Nucleus accumbens (tissue), 56 donors: ENCODE measurements at places on chromosomes 5 and 9.

- DNase-seq = no peak
Observed at GRCh38 chr5:168368854-168369253, 77.4 kb downstream of the WWC1 start.

- DNase-seq = no peak
Observed at GRCh38 chr9:9913276-9913832, 699.4 kb downstream of the PTPRD start.

DNA sequence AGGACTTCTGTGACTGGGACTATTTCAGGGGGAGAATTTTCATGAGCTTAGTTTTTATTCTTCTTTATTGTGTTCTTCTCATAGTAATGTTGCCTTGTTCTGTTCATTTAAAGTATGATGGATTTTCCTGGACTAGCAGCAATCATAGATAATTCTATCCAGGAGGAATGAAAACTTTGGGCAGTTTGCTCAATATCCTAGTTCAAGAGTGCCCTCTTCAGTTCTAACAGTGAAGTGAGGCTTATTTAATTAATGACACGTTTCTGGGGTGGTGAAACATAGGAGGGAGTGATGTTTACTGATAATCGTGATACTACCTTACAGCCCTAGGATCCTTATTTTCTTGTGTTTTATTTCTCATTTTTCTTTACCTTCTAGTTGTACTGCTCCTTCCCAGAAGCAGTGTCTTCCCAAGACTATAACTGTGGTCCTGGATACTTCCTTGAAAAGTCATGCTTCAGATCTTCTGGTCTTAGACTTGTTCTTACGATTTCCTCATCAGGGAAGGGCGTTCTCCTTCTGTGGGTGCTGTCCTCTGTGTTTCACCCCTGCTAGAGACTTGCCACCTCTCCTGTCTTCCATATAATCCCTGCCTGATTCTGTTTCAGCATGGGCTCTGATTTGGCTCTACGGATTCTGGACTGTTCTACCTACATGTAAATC lies 57.4 kb downstream of the CFAP95 start:
- no peak for DNase-seq

- DNase-seq = no peak
Observed at GRCh38 chr5:127872494-127872893, 169.3 kb downstream of the CCDC192 start.

- no peak for DNase-seq
Observed at GRCh38 chr9:90180381-90180780, 462.2 kb downstream of the DIRAS2 start.

- DNase-seq = no peak
Observed at GRCh38 chr9:72326641-72327040, 38.4 kb downstream of the ZFAND5 start.

DNA sequence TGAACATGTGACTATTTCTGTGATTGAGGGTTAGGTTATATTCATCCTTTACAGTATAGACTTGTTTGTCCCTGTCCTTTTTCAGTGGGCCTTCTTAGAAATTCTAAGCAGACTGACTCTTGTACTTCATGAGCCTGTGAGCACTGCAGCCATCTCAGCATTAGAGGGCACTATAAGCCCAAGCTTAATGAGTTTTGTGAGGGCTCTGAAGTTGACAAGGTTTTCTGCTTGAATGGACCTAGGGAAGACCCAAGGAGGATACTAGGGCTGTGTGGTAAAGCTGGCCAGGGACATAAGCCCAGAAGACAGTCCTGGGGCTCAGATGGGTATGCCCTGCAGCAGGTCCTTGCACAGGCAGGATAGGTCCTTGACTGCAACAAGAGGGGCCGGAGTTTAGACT lies 126.5 kb downstream of the MRPS30 start:
- DNase-seq = no peak

DNA sequence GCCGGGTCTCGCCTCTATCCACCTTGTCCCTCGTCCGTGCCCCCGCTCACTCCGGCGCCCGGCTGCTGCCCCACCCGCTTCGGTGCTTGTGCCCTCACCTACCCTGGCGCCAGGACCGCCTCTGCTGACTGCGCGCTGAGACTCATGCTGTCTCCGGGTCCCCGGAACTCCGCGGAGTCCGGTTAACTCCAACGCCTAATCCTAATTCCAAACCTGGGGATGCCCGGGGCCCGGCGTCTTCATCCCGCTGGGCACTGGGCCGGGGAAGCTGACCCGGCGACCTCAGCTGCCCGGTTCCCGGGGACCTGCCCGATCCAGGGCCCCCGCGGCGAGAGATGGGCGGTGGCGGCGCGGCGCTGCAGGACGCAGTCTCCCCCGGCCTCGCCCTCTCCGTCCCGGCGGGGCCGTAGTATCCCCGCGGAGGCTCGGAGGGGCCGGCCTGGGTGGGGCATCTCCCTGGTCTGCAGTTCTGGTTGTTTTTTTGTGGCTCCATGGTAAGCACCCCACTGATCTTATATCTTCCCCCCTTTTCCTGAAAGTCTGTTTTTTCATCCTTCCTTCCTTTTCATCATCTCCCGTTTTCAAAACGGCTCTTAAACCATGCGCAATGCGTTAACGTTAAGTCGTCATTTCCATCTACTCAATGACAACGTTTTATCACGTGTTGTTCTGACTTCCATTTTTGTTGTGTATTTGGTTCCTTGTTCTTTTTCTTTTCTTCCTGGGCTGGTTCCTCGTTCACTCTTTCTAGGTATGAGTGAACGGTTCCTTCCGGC lies 41.1 kb upstream of the PLEKHG4B start:
- no peak for DNase-seq

DNA sequence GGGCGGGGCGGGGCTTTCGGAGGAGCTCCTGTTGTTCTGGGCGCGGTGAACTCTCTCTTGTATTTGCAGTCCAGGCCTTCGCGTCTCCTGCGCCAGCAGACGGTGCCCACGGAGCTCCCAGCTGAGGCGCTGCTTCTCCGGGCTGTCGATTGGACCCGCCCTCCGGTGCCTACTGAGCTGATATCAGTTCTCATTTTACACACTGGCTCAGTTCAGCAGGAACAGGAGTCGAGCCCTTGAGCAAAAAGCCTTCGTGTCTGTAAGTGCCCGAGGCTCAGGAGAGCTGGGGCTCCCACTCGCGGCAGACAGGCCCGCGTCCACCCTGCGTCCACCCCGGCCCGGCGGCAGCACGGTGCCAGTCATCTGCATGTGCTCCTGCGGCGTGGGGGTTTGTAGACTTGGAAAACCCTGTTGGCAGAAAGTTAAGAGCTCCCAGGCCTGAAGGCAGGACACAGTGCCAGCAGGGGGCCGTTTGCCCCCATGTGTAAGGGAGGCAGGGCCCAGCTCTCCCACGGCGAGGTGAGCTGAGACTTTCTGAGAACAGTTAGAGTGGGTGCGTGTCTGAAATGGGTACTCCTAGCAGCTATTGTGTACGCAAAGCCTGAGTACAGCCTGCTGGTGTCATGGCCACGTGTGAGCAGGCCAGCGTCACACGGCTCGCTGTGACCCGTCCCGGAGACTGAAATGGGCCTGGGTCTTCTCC lies 231.5 kb downstream of the FANCC start:
- DNase-seq = no peak

- DNase-seq = no peak
Observed at GRCh38 chr5:107887166-107887943, 216.6 kb upstream of the EFNA5 start.

DNA sequence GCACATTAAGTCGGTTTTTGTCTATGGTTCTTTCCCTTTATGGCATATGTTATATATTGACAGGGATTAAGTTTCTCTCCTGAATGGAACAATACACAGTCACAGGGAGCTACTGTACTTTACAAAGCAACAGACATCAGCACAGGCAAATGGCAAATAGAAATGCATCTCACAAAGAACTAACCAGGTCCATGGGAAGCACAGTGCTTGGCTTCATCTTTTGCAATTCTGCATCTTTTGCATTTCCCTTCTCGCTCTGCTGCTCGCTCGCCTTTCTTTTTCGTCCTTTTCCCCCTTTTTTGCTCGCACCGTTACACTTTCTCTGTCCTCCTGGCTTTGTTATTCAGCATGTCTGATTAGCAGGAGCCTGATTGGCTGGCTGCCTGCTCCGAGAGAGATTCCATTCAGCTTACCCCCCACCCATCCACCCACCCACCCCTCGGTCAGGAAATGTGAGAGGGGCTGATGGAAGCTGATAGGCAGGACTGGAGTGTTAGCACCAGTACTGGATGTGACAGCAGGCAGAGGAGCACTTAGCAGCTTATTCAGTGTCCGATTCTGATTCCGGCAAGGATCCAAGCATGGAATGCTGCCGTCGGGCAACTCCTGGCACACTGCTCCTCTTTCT lies at the start of gene ADAMTSL1:
Gene ADAMTSL1, plus strand, starts transcription at position 502 of the 628 bp plus-strand sequence. Its CDS starts 80 bp downstream, at position 582.
- DNase-seq = no peak

DNA sequence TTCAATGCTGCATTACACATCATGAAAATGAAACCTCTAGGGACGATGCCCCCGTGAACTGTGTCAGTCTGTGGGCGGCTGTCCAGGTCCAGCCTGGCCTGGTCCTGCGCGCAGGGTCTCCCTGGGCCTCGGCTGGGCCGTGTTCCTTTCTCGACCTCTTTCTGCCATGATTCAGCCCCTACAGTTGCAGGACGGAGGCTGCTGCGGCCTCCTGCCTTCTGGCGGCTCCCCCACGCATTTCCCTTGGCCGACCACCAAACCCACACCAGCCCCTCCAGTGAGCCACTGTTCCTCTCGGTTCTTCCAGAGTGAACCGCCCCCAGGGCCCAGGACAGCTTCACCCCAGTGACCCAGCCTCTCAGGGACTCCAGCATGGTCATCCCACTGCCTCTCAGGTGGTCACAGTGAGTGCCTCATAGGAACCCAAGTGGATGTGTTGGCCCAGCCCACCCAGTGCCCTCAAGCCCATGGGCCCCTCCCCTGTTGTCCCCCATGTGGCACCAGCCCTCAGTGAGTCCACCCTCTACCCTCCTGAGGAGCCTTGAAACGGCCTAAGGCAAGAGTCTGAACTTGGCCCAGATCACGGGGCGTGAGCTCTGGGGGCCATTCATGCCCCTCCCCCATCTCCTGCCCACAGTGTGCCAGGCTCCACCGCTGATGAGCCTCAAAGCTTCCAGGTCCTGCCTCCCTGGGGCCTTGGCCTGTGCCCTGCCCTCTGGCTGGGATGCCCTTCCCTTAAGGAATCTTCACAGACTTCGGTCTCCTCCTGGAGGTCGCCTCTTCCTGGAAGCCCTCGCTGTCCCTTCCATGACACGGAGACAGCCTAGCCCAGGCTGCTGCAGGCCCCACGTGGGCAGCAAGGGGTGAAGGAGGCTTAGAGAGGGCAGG lies 10.0 kb upstream of the CLIC3 start:
- no peak for DNase-seq

GRCh38 chr5:170297589-170298462 lies at the start of gene LCP2:
Gene LCP2, minus strand, starts transcription at chr5:170297777. Its CDS starts 166 bp downstream, at chr5:170297611.
- DNase-seq = no peak

GRCh38 chr9:98429613-98430012 lies 174.2 kb upstream of the TBC1D2 start:
- no peak for DNase-seq

GRCh38 chr9:137453643-137454081 lies 5.5 kb downstream of the NSMF start:
- no peak for DNase-seq

- DNase-seq = no peak
Observed at GRCh38 chr5:109614301-109614700, 75.4 kb upstream of the MAN2A1 start.

DNA sequence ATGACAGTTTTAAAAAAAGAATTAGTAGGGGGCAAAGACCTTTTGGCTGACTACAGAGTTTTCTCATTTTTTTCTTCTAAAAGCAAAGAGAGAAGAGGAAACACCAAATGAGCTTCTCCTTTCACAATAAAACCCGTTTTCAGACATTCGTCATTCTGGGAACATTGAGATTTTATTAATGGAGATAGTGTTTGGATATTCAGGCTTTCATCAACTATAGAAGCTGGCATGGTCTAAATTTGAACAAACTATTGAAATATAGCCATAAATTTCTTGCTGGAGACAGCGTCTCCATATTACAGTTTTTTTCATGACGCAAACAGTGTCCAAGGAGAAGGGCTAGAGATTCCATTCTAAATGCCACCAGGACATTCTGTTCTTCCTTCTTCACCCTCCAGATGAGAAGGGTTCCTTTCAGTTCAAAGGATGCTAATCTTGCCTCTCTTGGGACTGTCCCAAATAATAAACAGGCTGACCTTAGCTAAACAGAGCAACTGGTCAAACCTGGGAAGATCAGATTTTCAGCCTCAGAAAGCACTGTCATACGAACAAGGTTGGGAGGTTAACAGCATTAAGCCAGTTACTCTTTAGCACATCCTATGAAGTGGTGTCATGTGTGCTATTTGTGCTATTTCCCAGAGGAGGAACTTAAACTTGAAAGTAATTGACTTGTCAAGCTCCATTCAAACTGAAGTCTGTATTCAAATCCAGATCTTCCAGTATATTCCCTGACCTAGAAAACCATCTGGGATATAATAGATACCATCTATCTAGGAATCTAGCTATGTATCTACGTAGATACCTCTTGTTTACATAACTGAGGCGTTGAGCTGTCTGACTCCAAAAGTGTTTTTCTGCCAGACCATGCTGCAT lies 125.6 kb downstream of the LPAR1 start:
- no peak for DNase-seq

GRCh38 chr9:135165003-135165711 lies 77.7 kb downstream of the OLFM1 start:
- DNase-seq = no peak

- no peak for DNase-seq
Observed at GRCh38 chr5:115389799-115390382, 93.4 kb upstream of the CCDC112 start.

- DNase-seq = no peak
Observed at GRCh38 chr9:133113163-133113948, 7.7 kb downstream of the RALGDS start.

GRCh38 chr9:23775549-23775948 lies 50.5 kb downstream of the ELAVL2 start:
- DNase-seq = no peak

DNA sequence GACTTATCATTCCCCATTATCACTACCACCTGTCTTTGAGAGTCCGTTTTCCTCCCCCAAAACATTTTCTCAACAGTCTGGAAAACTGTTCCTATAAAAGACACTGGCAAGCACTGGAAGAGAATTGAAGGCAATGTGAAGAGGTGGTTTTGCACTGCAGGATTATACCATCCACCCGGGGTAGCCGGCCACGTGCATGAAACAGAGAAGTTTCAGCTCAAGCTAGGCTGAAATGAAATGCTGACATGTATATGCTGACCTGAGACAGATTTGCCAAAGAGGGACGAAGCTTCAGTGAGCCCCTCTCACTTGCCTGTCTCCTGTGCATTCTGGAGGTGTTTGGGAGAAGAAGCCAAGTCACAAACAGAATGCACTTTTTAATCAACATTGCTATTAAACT lies 567.0 kb downstream of the EBF1 start:
- no peak for DNase-seq

DNA sequence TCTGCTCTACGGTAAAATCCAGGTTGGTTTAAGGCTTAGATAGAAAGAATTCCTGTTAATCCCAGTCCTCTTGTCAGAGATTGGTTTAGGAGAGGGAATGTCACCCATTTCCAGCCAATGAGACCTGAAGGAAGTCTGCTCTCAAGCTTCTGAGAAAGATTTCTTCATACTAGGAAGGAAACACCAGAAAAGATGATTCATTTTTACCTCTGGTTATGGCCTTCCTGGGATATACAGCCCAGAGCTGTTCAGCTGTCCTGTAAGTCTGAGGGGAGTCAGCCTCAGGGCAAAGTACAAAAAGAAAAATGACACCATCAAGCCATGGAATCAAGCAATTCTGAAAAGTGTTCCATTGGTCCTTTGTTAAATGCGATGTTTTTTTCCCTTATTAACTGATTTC lies 18.6 kb upstream of the CFAP95 start:
- DNase-seq = no peak

GRCh38 chr9:94867281-94867841 lies 140.9 kb downstream of the AOPEP start:
- DNase-seq = no peak
